Fibroblast of skin of left biceps (primary cell): ENCODE measurements at places on chromosomes 7 and 10.
A peak's percentile ranks its signal among the peaks of the same experiment; 100 is the strongest.

DNA sequence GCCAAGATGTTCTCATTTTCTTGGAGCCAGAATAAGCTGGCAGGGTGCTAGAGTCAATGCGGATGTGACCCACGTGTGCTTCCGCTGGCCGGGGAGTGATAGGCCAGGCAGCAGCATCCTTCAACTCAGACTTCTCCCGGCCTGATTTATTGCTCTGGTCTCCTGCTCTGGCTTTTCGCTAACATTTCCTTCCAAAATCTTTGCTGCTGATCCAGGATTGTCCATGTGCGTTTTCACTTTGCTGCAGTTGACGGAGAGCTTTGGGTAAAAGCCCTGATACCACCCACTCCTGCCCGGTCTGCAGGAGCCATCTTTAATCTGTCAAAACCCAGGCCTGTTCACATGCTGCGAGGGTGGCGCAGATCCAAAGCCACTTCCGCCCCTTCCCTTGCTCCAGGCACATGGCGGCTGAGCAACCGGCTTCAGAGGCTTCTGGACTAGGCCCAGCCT is 106.8 kb downstream of the CYP26A1 start:
- DNase-seq = peak; percentile 40

GRCh38 chr7:5428478-5429252 is 5.0 kb upstream of the TNRC18 start:
- peak; percentile 81 for DNase-seq

DNA sequence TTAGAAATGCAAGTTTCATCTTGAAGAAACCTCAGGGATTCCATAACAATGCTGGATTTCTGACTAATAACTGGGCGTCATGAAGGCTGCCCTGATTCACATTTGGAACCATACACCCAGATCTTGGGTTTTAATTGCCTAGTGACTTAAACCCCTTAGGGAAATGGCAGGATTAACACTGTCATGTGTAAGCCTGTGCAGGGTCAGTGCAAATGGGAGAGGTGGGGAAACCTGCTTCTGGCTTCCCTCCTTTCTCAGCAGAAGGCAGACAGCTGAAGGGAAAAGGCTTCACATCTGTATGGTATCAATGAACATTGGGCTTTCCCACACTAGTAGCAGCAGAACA is 364.2 kb downstream of the ANKRD30A start:
- DNase-seq = no peak

- DNase-seq = no peak
These were observed 182.8 kb upstream of the BMPER start for GRCh38 chr7:33722383-33723101.

GRCh38 chr10:70376436-70377378 is 5.7 kb downstream of the LRRC20 start:
- DNase-seq = no peak

- DNase-seq = no peak
These were observed 27.8 kb downstream of the DENND10 start for GRCh38 chr10:119131512-119132240.

- peak; percentile 39 for DNase-seq
These were observed 95.5 kb downstream of the CUL2 start for GRCh38 chr10:34994565-34995142.

GRCh38 chr7:26476271-26476670 is 184.6 kb downstream of the SNX10 start:
- no peak for DNase-seq

GRCh38 chr7:157692460-157693011 is 355.7 kb downstream of the DNAJB6 start:
- DNase-seq = no peak

- no peak for DNase-seq
These were observed 43.2 kb upstream of the LRGUK start for GRCh38 chr7:134083766-134084487.

- peak; percentile 26 for DNase-seq
These were observed 513.0 kb downstream of the INHBA start for GRCh38 chr7:41189866-41190265.

GRCh38 chr7:64574540-64575099 is 11.7 kb upstream of the ZNF680 start:
- no peak for DNase-seq

GRCh38 chr7:1449951-1450350 is 9.3 kb downstream of the MICALL2 start:
- no peak for DNase-seq

- no peak for DNase-seq
These were observed 172.5 kb downstream of the BAMBI start for GRCh38 chr10:28849821-28850220.

GRCh38 chr10:76356557-76356956 is 925.1 kb downstream of the LRMDA start:
- no peak for DNase-seq

GRCh38 chr7:13098161-13098560 is 410.7 kb downstream of the ARL4A start:
- no peak for DNase-seq

DNA sequence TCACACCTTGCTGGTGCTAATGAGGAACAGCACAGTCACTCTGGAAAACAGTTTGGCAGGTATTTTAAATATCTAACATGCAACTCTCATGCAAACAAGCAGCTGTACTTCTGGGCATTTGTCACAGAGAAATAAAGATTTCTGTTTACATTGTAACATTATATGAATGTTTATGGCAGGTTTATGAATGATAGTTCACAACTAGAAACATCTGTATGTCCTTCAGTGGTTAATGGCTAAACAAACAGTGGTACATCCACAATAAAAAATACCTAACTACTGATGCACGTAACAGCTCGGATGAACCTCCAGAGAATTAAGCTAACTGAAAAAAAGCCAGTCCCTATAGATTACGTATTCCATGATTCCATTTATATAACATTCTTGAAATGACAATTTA is 109.6 kb downstream of the GPR37 start:
- no peak for DNase-seq

DNA sequence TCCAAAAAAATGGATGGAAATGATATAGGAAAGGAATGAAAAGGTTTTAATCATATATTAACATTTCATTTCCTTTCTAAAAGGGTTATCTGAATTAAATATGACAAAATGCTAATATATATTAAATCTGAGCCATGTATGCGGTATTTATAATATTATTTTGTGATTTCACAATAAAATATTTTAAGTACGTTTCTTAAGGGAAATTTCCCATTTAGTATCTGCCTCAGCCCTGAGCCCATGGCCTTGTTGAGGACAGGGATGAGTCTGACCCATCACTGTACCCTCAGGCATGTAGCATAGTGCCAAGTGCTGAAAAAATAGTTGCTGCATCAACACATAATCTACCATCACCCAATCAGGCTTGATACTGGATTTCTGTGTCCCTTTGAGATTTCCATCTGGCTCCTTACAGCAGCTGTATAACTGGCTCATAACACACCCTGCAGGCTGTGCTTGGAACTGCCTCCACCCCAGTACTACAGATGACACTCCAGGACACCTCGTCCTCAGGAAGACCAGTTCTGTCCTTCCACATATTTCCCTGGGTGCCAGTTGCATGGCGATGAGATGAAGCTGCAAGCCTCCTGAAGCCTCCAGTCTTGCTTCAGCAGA is 59.4 kb upstream of the ASAH2 start:
- DNase-seq = no peak

GRCh38 chr7:132239422-132239994 is 336.8 kb downstream of the PLXNA4 start:
- DNase-seq = no peak

DNA sequence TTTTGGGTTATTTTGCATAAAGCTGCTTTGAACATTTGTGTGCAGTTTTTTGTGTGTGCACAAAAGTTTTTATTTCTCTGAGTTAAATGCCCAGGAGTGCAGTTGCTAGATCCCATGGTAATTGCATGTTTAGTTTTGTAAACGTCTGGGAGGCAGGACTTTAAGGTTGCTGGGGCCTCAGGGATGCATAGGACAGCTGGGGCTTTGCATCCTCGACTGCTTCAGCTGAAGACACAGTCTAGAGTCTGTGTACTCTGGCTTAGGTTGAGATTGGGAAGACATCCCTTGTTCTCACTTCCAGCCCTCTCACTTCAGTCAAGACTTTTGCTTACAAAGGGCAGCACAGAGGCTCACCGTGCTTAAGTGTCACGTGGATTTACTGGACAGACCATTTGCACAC is 94.5 kb upstream of the INSYN2A start:
- no peak for DNase-seq

- no peak for DNase-seq
These were observed 575.6 kb downstream of the ARL4A start for GRCh38 chr7:13262929-13263530.

DNA sequence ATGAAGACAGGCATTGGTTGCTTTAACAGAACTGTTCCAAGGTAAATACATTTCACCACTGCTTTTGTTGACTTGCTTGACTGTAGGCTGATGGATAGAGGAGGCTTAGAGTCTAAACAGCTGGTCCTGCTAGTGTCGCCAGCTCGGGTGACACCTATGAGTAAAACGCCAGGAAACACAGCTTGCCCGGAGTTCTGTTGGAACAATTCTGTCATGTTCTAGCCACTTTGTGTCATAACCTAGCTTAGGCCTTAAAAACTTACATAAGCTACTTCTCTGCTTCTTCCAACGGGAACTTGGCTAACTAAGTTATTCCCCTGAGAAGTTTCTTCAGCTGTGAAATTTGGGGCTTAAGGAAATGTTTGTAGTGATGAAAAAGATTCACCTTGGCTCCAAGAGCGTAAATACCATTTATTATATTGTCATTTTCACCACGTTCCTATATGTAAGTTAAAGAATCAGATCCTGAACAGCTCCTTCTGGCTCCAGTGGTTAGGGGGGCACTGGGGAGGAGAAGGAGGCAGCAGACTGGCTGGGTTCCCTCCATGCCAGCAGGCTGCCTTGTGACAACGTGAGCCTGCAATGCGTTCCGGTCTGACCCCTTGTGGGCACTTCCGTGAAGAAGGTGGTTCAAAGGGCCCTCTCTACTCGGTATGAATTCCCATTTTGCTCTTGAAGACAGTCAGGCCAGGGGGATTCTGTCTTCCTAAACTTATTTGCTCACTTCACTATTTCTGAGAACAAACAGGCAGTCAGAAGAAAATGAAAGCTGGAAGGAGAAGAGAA is 253.2 kb downstream of the BMPER start:
- no peak for DNase-seq

GRCh38 chr10:32877915-32878314 is 80.1 kb downstream of the ITGB1 start:
- DNase-seq = no peak

DNA sequence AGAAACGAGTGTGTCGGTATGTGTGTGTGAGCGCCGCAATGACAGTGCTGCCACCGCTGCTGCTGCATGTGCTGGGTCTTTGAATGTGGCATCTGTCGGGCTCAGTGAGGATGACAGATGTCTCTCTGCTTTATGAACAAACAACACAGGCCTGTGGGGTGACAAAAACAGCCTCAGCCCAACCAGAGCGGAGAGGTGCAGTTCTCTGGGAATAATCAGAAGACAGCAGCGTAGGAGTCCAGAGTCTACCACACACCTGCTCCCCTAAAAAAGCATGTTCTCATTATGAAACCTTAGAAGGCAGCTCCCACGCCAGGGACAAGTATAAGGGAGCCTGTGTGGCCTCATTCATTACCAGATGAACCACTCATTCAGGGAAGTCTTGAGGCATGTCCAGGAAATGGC is 278.3 kb downstream of the KCNMA1 start:
- no peak for DNase-seq

DNA sequence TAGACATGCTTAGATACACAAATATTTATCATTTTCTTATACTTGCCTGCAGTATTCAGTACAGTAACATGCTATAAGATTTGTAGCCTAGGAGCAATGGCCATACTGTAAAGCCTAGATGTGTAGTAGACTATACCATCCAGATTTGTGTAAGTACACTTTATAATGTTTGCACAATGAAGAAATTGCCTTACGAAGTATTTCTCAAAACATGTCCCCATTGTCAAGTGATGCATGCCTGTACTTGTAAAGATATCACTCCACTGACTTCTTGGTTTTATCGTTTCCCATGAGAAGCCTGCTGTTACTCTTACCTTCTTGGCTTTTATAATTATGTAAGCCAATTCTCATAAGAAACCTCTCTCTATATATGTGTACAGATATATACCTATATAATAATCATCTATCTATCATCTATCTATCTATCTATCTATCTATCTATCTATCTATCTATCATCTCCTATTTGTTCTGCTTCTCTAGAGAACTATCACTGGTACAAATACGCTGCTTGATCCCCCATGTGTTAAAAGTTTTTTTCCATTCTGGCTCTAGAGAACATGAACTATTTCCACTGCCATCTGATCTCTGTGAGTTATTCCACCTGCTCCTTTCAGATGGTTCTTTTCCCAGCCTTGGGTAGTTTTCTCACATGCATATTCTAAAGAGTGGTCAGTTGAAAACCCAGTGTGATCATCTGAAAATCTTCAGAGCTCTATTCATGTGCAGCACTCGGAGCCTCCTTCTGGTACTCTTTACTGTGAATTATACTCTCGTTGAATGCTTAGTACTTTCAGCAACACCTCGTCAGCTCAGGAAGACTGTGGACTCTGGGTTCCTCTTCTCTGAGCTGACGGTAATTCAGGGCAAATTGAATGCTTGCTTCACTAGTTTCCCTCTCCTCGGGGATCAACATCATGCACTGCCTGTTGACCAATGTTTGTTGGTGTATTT is 14.5 kb upstream of the VCL start:
- DNase-seq = no peak

DNA sequence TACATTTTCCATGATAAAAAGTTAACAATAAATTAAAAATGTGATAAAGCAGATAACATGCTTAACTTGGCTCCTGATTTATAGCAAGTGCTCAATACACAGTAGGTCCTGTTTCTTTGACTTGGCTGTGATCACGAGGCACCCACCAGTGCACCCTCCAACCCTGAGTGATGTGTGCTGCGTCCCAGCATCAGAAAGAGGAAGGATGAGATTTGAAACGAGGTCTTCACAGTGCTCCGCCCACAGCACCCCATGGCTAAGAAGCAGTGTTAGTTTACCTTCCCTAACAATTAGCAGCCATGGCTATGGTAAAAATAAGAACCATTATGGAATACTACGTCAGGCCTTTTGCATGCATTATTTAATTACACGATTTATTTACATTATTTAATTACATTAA is 292.0 kb upstream of the ZMIZ1 start:
- no peak for DNase-seq

GRCh38 chr7:139328375-139328774 is 12.8 kb upstream of the FMC1 start:
- peak; percentile 57 for DNase-seq

DNA sequence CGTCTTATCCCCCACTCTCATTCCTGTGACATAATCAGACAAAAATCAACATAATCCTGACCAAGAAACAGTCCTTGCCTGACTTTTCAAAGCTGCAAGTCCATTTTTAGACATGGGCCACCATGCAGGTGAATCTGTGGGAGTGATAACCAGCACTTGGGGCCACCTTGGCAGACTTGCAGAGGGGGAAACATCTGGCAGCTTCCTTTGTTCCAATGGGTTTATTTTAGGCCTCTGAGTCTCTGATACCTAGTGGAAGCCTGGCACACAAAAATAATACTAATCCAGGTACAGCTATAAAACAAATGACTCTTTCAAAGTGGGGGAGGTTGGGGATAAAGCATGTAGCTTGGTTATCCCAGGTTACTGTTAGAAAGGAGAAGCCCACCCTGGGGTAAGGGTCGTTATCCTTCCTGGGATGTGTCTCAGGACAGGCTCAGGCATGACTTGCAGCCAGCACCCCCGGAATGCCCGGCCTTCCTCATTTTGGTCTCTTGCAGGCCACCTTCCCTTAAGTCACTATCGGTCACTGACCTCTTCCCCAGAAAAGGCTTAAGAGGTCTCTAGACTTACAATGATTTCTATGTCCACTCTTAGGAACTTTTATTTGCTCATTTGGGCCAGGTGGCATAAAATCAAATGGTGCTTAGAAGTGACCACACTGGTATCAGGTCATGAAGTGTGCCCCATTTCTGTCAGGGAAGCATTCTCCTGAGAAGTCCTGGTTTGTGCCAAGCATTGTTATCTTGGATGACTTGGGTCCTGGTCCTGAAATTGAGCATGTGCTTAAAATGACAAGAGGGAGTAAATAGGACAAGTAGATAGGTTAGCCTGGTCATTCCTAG is 37.6 kb downstream of the EEPD1 start:
- DNase-seq = no peak
